Breast epithelium (tissue), 4 donors: ENCODE measurements at places on chromosomes 1 and 21.

DNA sequence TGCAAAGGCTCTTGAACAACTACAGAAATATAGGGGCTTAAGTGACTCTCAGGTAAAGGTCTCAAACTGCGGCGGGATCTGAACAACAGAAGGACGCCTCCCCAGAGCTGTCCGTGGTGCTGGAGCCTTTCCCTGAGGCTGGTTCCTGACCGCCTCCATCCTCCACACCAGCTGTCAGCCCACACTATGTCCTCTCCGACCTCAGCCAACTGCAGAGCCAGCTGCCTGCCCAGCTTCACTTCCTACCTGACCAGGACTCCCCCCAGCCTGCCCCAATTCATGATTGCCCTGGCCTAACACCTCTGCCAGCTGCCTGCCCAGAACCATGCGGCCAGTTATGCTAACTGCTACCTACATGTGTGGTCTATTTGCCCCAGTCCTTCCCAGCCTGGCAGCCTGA lies 63.6 kb upstream of the ZC3H12A start:
- H3K4me1 ChIP-seq: no peaks in the 10 kb centered on the region
- H3K27me3 ChIP-seq: peaks cover 11% of the 10 kb centered on the region
- no peaks in the 10 kb centered on the region for H3K36me3 ChIP-seq
- no peak for DNase-seq
- H3K4me3 ChIP-seq: no peak overlapping the region

DNA sequence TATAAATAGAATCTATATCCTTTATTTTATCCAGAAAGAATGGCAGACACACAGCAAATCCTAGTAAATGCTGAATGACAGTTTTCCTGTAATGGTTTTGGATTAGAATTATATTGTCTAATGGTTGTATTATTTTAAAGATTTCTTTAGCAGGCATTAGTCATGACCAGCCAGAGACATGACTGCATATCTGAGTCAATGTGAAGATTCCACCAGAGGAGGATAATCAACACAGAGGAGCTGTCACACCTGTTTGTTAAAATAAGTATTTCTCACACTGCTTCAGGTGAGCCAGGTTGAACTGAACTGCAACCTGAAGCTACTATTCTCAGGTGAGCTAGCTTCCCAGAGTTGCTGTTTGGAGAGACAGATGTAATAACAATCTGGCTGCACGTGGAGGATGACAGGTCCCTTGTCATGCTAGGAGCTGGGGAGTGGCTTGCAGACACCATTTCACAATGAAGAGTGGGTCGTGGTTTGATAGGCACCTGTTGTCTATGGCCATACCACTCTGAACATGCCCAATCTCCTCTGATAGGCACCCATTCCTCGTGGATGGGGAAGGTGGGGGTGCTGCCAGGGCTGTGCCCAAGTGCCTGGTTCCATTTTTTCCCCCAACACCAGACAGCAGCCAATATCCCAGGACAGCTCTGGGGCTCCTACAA lies 94.3 kb downstream of the KCNJ6 start:
- no peaks in the 10 kb centered on the region for H3K36me3 ChIP-seq
- no peaks in the 10 kb centered on the region for H3K4me1 ChIP-seq
- H3K27ac ChIP-seq: no peak overlapping the region
- DNase-seq: no peak
- no peaks in the 10 kb centered on the region for H3K27me3 ChIP-seq

- H3K4me1 ChIP-seq: no peaks in the 10 kb centered on the region
- no peak overlapping the region for H3K27ac ChIP-seq
- no peak for DNase-seq
- H3K4me3 ChIP-seq: no peak overlapping the region
Observed at GRCh38 chr1:39462074-39462473, 29.4 kb upstream of the BMP8A start.

- H3K4me3 ChIP-seq: no peak overlapping the region
- no peaks in the 10 kb centered on the region for H3K27me3 ChIP-seq
- no peak overlapping the region for H3K27ac ChIP-seq
- DNase-seq: no peak
Observed at GRCh38 chr1:47963568-47964358, 33.4 kb downstream of the TRABD2B start.

DNA sequence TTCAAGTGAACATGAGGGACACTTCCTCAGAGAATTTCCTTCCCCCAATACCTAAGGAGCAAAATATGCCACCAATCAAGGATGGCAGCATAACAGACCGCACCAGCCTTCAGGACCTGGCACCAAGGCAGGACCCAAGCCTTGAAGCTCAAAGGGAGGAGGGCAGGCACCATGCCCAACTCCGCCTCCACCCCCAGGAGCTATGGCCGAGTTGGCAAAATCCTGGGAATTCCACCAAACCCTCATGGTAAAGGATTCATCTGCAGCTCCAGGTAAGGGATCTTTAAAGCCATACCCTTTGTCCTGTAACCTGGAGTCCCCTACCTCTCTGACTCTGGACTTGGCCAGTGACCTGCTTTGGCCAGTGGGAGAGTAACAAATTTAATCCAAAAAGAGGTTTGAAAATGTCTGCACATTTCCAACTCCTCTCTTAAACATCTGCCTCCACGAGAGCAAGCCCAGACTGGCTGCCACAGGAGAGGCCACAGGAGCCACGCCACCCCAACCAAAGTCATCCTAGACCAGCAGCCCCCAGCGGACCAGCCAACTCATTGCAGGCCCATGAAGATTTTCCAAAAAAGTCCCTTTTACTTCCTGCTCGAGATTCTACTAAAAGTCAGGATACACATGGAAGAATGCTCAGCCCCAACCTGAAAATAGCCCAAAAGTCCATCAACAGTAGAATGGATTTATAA lies 41.9 kb downstream of the NPHP4 start:
- no peak overlapping the region for H3K27ac ChIP-seq
- H3K4me1 ChIP-seq: no peaks in the 10 kb centered on the region
- no peaks in the 10 kb centered on the region for H3K36me3 ChIP-seq
- H3K4me3 ChIP-seq: no peak overlapping the region
- H3K27me3 ChIP-seq: no peaks in the 10 kb centered on the region
